ENCODE measurements at places on chromosomes 12 and 14.

- no peak for DNase-seq
Observed at GRCh38 chr12:97616946-97617345, 154.3 kb downstream of the RMST start.

DNA sequence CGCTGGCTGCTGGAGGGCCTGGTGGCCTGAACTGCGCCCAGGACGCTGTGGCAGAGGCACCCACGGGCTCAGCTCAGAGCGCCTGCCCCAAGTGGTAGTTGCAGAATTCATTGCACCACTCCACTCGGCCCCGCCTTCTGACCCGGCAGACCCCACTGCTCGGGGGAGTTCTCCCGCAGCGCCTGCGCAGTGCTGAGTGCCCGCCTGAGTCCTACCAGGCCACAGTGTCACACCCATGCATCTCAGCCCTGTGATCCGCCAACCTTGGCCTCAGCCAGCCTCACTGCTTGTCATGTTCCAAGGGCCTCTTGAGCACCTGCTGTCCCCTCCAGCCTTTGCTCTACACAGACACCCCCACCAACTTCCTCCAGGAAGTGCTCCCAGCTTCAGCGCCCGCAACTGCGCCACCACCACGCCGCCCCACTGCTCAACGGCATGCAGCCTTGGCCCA, 12.2 kb downstream of the DEGS2 start:
- DNase-seq = no peak

DNA sequence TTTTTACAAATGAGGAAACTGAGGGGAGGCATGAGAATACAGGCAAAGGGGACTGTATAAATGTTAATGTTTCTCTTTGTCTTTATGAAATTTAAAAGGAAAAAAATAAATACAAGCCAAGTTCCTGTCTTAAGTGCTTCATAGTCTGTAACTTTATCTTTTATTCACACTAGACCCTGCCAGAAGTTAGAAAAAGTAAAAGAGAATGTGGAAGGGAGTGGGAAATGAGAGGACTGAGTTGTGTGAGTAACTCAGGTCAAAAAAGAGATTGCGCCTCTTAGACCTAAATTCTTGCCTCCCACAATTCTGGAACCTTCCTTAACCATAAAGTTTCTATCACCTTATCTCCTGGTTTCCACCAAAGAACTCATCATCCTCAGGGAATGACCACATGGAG, 141.1 kb downstream of the KICS2 start:
- no peak for DNase-seq

DNA sequence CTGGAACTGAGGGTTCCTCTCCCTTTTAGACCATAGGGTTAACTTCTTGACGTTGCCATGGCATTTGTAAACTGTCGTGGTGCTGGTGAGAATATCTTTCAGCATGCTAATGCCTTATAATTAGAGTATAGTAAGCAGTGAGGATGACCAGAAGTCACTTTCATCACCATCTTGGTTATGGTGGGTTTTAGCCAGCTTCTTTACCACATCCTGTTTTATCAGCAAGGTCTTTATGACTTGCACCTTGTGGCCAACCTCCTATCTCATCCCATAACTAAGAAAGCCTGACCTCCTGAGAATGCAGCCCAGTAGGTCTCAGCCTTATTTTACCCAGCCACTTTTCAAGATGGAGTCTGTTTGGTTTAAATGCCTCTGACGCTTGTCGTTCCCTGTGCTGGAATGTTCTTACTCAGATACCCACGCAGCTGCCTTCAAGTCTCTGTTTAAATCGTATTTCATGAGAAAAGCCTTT, 44.2 kb downstream of the BBS10 start:
- no peak for DNase-seq

Data from choroid plexus epithelial cell (primary cell).